ENCODE measurements at places on chromosomes 2 and 18.

- DNase-seq, result no peak
Observed at GRCh38 chr2:169849710-169850109, 22.5 kb downstream of the UBR3 start.

DNA sequence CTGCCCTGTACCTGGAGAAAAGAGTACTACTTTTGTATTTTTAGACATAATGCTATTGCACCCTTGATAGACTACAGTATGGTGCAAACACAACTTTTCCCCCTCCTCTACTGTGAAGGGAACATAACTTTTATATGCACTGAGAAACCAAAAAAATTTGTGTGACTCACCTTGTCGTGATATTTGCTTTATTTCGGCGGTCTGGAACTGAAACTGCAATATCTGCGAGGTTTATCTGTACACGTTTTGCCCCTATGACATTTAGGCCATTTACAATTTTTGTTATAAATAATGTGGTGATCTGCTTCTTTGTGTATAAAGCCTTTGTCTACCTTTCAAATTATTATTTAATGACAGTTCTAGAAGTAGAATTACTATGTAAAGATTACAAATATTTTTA, 34.4 kb upstream of the AAK1 start:
- no peak for DNase-seq

DNA sequence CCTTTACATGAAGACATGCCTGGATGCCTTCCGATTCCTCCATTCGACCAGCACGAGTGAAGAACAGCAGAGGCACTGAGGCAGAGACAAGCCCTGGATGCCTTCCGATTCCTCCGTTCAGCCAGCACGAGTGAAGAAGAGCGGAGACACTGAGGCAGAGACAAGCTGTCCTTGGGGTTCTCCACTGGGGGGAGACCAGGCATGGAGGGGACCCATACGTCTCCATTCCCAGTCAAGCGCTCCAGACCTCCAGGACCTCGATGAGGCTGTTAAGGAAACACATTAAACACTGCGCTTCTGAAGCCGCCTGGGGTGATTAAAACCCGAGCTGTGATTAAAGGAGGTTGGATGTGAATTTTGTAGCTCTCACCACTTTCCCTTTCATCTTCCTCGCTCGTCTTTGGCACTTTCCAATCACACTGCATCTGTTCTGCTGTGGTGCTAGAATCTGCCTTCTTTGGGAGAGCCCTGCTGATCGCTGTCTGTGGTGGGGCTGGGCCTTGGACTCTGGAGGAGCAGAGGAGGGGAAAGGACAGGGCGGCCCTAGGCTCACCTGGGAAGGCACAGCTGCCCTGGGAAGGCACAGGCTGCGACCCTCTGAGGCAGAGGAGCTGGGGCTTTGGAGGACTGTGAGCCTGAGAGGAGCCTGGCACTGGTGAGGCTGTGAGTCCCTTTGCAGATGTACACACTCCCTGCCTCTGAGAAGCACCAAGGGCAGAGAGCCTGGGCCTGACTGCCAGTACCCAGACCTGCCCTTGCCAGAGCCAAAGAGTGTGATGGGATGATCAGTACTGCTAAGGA, 463.1 kb upstream of the HS6ST1 start:
- no peak for DNase-seq

GRCh38 chr2:43851011-43851980, 12.5 kb downstream of the ABCG8 start:
- DNase-seq, result no peak

GRCh38 chr2:20216130-20217025, 8.6 kb downstream of the SDC1 start:
- DNase-seq, result no peak

DNA sequence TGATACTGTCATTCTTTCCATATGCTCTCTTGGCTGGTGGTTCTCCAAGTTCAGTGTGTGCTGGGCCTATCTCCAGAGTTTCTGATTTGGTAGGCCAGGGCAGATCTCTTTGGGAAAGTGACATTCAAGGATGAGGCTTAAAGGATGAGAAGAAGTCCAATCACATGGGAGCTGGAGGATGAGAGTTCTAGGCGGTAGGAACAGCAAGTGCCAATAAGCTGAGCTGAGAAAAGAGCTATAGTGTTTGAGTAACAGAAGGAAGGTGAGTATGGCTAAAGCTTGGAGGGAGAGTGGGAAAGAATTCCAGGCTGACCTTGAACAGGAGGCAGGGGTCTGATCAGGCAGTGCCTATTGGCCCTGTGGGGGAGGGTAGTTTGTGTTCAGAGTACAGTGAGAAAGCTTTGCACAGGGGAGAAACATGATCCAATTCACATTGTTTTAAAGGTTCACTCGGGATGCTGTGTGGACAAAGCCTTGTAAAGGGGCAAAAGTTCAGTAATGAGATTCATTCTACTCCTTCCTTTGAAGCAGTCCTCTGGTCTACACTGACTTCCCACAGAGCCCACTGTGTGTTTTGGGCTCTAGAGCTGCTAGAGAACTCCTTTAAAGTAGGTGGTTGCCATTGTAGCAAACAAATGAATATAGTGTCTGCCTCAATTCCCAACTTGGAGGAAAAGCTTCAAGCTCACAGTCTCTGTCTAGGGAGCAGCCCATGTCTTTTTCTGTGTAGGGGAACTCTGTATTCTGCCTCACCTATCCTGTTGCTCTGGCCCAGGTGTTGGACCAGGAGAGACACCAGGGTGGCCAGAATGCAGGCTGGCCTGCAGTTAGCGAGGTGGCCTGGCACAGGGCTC, 81.8 kb downstream of the FASTKD2 start:
- DNase-seq, result no peak

DNA sequence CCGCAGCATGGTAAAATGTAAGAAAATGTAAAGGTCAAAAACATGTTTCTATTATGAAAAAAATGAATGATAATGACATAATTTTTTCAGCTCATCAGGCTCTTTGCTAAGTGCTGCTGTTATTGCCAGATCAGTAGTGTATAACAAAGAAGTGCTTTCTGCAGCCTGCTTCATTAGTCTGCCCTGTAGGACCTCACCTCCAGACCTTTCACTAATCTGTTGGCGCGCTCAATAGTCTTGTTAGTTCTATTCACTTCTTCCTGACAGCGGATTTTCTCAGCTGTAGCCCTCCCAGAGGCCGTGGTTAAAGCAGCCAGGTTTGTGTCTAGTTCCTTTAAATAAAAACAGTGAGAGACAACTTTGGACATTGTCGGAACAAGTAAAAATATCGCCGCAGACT, 97.7 kb downstream of the CDCA7 start:
- DNase-seq, result no peak

DNA sequence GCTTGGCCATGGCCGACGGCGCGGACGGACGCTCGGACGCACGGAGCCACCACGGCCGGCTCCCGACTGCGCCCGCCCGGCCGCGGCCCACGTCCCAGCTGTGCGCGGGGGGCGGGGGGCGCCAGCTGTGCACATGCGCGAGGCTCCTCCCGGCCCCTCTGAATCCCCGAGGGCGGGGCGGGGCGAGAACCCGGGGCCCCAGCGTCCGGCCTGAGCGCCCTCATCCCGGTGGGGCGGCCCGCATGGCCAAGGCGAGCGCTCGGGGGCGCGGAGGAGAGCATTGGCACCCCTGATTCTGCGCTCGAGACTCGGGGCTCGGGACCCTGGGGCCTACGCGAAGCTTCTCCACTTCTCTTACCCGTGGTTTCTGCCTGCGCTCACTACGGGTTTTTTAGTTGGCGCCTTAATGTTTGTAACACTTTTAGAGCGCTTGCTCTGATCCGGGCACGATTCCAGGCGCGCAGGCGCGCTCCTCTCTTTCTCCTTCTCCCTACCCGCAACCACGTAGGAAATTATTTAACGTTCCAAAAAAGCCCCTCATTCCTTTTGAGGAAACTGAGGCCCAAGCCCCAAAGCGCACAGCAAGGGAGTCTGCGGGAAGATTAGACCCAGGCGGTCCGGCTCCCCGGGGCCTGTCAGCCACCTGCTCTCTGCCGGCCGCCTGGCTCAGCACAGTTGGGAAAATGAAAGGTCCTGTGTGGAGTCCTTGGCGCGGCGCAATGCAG, at the start of gene PXDN:
Gene PXDN (minus strand): TSS at position 70 of the 725 bp plus-strand sequence. CDS start 60 bp downstream, at position 10.
- peak; percentile 34 for DNase-seq

DNA sequence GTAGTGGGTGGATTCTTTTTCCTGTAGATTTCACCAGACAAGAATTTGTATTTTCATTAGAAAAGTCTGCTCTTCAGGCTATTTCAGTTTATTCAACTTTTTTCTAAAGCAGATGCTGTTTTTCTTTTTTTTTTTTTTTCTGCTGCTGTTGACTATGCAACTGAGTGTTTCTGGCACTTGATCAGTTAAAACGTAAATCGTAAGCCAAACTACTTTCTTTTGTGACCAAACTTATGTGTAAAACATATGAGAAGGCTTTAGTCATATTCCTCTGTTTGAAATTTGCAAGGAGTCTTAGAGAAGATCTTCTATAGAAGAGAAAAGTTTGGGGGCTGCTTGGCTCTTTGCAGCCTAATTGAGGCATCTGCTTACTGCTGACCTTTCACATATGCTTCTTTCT, 170.1 kb downstream of the PARD3B start:
- no peak for DNase-seq

DNA sequence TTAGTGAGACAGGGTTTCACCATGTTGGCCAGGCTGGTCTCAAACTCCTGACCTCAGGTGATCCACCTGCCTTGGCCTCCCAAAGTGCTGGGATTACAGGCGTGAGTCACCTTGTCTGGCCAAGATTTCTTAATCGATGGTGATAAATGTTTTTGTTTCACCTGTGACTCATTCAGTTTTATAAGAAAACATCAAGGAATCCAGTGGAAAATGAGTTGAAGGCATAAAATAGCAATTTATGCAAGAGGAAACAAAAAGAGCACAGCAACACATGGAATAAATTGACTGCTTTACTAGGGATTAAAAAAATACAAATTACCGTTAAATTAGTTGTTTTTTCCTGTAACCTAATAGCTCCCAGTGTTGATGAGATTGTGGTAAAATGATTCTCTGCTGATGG, 80.2 kb downstream of the CDK15 start:
- no peak for DNase-seq

GRCh38 chr2:108377815-108378630, at the start of gene SULT1C4:
Gene SULT1C4, plus strand, starts transcription at chr2:108377954. Its CDS starts 384 bp downstream, at chr2:108378338.
- DNase-seq, result peak; percentile 90

DNA sequence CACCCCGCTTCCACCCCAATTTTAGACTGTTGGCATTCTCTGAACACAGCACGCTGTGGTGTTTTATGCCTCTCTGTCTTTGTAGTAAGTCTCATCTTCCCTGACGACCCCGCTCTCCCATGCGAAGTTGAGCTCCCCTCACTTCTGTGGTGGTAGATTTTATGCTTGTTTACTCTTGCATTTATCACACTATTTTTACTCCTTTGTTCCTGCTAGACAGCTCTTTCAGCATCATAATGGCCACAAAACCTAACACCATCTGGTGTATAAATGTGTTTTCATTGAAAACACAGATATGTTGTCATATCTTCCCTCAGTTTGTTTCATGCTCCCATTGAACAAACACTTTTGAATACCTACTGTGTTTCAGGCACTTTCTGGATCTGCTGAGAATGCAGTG, 57.1 kb downstream of the PKP4 start:
- DNase-seq, result no peak

DNA sequence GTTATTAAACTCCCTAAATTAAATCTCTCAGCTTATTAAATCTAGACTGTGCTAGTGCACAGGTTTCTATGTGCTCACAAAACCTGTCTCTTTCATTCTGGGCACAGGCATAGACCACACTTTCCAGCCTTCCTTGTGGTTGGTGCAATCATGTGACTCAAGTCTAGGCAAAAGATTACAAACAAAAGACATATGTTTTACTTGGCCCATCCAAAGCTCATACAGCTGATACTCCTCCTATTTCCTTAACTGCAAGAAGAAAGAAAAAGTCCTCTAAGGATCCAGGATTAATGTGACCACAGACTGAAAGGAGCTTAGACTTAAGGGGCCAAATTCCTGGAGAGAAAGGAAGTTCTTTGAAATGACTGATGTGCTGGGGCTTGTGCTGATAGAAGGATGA, 731.3 kb upstream of the RAB6C start:
- DNase-seq, result no peak

DNA sequence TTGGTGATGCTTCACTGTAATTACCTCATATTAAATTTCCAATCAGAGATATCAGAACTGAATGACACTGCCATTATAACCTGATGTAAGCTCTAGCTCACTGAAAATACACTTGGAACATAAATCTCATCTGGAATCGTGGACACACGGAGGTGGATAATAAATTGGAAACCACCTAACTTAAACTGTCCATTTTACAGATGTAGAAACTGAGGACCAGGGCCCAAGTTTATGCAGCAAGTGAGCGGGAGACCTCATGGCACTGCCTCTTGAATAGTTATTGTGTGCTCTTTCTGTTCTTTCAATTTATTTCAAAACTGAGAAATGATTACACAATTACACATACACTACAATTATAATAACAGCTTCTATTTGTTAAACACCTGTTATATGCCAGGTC, 20.8 kb downstream of the CCDC68 start:
- no peak for DNase-seq

DNA sequence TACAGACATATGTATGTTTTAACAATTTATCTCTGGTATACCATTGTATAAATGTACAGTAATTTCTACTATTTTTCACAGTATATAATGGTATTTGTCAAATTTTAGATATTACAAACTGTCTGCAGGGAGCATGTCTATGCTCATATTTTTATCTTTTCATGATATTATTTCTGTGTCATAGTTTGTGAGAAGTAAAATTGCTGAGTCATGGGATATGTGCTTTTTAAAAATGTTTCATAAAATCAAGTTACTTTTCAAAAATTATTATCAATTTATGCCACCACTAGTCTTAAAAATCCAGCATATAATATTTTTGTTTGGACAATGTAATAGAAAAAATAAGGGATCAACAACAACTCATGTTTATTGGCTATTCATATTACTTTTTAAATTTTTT, 9.1 kb upstream of the ZNF804A start:
- DNase-seq, result no peak

DNA sequence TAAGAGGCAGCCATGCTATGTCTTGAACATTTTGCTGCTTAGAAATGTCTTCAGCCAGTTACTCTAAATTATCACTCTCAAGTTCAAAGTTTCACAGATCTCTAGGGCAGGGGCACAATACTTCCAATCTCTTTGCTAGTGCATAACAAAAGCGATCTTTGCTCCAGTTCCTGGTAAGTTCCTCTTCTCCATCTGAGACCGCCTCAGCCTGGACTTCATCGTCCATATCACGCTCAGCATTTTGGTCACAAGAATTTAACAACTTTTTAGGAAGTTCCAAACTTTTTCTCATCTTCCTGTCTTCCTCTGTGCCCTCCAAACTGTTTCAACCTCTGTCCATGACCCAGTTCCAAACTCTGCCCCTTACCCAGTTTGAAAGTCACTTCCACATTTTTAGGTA, 8.8 kb upstream of the SLC35F5 start:
- no peak for DNase-seq

DNA sequence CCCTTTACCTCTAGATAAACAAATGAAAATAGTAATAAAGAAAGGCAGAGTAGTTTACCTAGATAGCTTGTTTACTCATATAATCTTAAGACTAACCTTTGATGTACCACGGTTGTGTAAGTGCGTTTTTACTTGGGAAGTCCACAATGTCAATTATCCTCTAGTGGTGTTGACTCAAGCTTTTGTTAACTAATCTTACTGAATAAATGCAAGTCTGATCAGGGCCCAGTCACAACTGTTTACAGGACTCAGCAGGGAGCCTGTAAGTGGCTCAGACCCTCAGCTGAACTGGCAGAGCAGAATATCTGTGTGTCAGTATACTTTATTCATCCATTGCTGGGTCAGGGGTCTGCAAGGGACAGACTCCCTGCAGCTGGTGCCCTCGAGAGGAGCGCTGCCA, 98.1 kb upstream of the ACAA2 start:
- no peak for DNase-seq
